ENCODE measurements at places on chromosomes 13 and 19.

- DNase-seq, result no peak
Observed at GRCh38 chr13:100510208-100510957, 78.2 kb downstream of the GGACT start.

DNA sequence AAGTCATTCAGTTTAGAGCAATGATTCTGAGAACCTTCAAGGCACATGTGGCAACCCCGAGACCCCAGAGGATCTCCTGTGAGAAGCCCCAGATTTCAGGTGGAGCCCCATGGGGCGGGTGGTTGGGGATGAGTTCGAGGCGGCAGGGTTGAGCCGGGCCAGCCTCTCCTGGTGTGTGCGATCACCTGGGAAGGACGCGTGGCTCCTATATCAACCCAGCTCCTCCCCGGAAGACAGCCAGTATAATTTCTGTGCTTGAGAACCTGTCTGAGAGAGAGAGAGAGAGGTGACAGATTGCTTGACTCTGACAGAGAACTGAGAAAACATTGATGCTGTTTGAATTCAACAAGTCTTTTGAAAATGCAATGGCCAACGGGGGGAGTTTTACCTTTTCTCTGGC, 89.0 kb downstream of the TEX29 start:
- no peak for DNase-seq

- no peak for DNase-seq
Observed at GRCh38 chr13:112137144-112137543, 70.2 kb downstream of the SOX1 start.

- DNase-seq, result no peak
Observed at GRCh38 chr19:12947702-12948611, 2.3 kb downstream of the RAD23A start.

DNA sequence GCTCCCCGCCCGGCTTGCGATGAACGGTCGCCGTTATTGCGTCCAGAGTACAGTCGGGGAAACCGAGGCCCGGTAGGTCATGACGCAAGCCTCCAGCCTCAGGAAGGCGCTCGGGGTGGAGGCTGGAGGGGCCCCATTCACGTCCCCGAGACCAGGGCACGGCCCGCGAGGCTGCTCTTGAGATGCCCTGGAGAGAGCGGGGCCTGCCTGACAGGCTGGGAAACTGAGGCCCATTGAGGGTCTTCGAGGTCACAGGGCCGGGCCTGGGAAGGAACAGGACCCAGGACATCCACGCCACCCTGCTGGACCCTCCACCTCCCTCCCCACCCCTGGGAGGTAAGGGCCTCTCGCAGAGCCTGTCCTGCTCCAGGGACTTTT, 367 bp downstream of the NDUFS7 start:
- DNase-seq, result no peak

DNA sequence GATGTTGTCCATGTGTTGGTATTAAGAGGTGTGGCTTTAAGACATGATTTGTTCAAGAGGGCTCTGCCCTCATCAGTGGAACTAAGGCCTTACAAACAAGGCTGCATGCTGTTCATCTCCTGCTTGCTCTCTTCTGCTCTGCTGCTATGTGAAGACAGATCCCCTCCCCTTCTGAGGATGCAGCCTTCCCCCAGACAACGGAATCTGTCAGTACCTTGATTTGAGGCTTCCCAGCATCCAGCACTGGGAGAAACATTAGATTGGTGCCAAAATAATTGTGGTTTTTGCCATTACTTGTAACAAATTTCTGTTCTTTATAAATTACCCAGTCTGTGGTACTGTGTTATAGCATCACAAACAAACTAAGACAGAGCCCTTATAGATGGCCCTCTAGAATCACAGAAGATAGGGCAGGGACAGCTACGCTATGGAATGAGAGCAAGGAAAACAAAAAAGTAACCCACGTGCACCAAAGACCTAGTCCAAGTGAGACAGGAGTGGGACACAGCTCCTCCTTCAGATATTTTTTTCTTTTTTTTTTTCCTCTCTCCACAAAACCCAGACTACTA, 151.5 kb upstream of the RXFP2 start:
- no peak for DNase-seq

- no peak for DNase-seq
Observed at GRCh38 chr13:112219740-112220139, 152.8 kb downstream of the SOX1 start.

- no peak for DNase-seq
Observed at GRCh38 chr19:20060282-20060681, 17.5 kb upstream of the ZNF90 start.

- no peak for DNase-seq
Observed at GRCh38 chr19:4638317-4638716, 999 bp upstream of the TNFAIP8L1 start.

GRCh38 chr13:113187883-113188665, 20.4 kb downstream of the PCID2 start:
- DNase-seq, result no peak

DNA sequence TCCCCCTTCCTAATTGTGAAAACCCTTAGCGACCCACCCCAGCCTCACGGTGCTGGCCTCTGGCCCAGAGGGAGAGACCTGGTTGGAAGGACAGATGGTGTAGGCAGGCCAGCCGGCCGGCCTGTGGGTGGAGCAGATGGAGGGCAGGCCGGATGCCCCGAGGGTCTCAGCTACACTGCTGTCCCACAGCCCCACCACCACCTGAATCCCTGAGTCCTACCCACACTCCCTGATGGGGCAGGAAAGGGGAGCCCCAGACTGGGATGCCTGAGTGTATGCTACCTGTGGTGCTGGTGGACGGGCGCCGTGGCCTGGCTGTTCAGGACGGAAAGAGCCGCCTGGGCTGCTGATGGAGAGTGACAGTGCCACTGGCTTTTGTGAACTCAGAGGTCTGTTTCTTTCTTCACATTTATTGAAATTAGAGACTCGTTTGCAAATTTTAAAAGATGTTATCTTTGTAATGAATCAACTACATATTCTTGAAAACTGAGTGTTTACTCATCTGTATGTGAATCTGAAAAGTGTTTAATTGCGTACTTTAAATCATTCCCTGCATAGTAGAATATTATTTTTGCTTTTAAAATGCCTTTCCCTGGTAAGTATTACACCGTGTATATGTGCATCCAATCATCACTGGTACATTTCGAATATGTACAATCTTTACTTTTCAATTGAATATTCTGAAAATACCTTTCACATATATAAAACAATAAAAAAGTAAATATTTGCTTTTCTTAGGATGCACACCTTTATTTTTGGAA, 35.7 kb downstream of the TFDP1 start:
- DNase-seq, result no peak

GRCh38 chr19:10553943-10554381, 10.3 kb downstream of the ATG4D start:
- DNase-seq, result no peak

GRCh38 chr19:4548238-4548584, 8.4 kb upstream of the LRG1 start:
- DNase-seq, result no peak

DNA sequence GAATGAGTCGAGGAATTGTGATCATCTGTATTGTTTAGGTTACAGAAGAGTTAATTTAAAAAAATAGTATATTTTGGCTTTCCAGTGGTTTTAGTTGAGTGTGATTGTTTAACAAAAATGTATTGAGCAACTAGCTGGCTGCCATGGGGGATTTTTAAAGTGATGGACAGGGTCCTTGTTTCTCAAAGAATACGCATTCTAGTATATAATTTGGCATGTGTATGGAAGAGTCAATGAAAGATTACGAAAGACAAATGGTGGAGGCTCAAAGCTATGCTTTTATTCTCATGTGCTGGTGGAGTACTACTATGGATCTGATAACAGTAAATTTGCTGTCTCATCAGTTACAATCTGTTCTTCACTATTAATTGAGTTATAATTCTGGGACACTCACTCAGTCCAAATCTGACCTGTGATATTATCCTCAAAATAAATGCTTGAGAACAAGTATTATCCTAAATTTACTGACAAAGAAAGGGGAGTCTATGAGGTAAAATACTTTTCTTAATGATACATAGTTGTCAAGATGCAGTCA, 240.0 kb downstream of the GPC6 start:
- no peak for DNase-seq

- no peak for DNase-seq
Observed at GRCh38 chr13:42728507-42729180, 52.7 kb upstream of the FAM216B start.

- peak; percentile 57 for DNase-seq
Observed at GRCh38 chr19:52188822-52189734, 774 bp upstream of the PPP2R1A start.

GRCh38 chr13:46698910-46699460, 98.0 kb downstream of the ESD start:
- no peak for DNase-seq

- DNase-seq, result no peak
Observed at GRCh38 chr13:73216381-73216831, 157.6 kb downstream of the KLF5 start.

GRCh38 chr19:9586764-9587163, 2.5 kb upstream of the ZNF121 start:
- peak; percentile 30 for DNase-seq

DNA sequence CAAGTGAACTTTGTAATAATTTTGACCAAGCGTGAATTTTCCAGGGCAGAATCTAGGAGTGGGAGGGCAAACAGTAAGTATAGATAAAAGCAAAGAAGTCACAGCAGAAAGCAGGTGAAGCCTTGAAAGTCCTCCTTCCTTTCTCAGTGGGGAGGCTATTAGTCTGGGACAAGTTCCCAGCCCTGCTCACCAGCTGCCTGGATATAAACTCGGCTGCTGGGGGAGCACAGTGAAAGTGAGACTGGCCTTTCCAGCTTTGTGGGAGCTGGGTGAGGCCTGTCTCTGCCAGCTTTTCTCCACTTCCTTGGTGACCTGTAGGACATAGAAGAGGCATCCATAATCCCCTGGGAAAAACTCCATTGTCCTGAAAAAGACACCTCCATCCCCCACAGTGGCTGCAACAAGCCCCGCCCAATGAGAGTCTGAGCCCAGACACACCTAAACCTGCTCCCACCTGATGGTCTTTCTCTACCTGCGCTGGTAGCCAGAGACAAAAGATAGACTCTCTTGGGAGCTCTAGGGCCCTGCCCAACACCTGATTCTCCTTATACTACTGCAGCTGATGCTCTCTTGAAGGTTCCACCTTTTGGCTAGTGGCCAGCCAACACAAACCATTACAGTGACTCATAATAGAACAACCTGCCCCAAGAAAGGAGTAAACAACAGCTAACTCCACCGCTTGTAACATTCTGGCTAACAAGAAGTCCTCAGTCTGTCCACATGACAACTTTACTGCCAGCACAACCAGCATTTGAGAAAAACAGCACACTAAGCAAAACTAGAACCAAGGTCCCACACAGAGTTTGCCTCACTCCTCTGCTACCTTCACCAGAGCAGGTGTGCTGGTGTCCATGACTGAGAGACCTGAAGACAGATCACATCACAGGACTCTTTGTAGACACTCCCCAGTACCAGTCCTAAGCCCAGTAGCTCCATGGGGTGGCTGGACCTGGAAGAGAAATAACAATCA, 252.2 kb upstream of the SLITRK6 start:
- no peak for DNase-seq
